ENCODE measurements at places on chromosomes 4 and X. TPM values are rescaled to one million over a fixed set of nuclear protein-coding genes. Genes with fewer than 3 reads are reported as not detected.
A peak's percentile ranks its signal among the peaks of the same experiment; 100 is the strongest.

The GPRASP1 gene
- 3.5 TPM for total RNA-seq

DNA sequence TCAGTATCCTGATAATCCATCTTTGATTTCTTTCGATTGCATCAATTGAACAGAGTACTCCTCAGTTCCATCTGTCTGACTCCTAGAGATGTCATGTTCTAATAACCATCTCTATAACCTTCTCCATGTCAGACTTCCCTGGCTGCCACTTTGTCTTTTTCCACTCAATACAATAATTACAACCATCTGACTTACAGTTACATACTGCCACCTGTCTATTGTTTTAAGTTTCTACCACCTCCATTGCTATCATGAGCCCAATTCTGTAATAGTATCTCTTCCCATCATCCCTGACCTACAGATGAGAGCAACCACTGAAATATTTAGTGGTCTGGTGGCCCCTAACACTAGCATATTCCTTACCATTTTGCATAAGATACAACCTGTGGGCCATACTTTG, 439.2 kb upstream of the FAM47C start:
- no peak for DNase-seq

DNA sequence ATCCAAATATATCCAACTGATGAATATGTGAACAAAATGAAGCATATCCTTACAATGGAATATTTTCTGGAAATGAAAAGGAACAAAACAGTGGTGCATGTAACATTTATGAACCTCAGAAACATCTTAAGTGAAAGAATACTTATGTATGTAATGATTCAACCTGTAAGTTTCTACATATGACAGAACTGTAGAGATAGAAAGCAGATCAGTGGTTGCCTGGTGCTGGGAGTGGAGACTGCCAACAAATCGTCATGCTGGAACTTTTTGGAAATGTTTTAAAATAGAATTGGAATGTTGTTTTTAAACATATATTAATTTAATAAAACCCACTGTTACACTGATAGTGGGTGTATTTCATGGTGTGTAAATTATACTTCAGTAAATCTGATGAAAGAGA, 667.5 kb downstream of the RAPGEF2 start:
- DNase-seq = no peak

- no peak for DNase-seq
These were observed 434.0 kb downstream of the FAM133A start for GRCh38 chrX:94107981-94108380.

DNA sequence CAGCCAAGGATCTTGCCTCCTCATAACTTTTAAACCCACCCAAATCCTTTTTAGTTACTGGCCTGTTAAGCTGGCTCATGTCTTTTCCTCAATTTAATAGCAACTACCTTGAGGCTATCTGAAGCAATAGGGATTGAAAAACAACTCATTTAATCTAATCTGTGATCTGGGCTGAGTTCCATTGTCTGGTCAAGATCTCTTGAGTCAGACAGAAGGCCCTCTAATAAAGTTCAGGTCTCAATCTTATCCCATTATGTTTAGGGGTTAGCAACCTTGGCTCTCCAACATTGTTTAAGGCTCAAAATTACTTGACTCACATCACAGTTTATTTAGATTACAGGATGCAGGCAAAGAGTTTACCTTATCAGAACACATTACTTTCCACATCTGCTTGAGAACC, 436.1 kb downstream of the ANKRD50 start:
- DNase-seq = no peak

GRCh38 chrX:120732461-120732860, 102.6 kb upstream of the C1GALT1C1 start:
- DNase-seq = no peak

GRCh38 chrX:130330706-130331105, 9.0 kb upstream of the SLC25A14 start:
- peak; percentile 43 for DNase-seq

GRCh38 chr4:185039508-185040273, 21.4 kb downstream of the HELT start:
- DNase-seq = peak; percentile 19

- no peak for DNase-seq
These were observed 720.9 kb downstream of the RAPGEF2 start for GRCh38 chr4:159823743-159824142.

GRCh38 chr4:114864060-114864459, 249.4 kb downstream of the NDST4 start:
- DNase-seq = no peak

The PCDH18 gene
- under 0.01 TPM for total RNA-seq

The PDGFRA gene
- under 0.01 TPM for total RNA-seq

- peak; percentile 23 for DNase-seq
These were observed 18.7 kb downstream of the FAM184B start for GRCh38 chr4:17762726-17763125.

- no peak for DNase-seq
These were observed 562.5 kb downstream of the CCSER1 start for GRCh38 chr4:90689739-90690138.

The SPOCK3 gene
- total RNA-seq = 4.6 TPM

The FAM9B gene
- total RNA-seq = not detected

The RPGR gene
- 8.1 TPM for total RNA-seq

DNA sequence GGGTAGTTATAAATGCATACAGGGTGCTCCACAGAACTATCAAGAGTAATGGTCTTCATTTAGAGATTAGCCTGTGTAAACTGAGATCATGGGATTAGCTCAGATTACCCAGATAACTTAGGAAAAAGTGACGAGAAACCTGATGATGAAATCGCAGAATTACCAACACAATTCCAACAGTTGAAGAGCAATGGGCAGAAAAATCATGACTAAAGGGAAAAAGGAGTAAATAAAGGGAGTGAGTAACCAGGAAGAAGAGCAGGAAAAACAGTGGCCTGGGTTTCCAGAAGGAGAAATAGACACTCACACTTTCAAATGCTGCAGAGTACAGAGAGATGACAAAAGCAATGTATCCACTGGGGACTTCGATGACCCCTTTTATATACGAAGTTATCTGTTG, 817.3 kb downstream of the TRIML1 start:
- DNase-seq = no peak

- no peak for DNase-seq
These were observed 724.6 kb downstream of the CENPC start for GRCh38 chr4:66820681-66821080.

GRCh38 chr4:110869862-110870572, 247.1 kb upstream of the PITX2 start:
- no peak for DNase-seq

DNA sequence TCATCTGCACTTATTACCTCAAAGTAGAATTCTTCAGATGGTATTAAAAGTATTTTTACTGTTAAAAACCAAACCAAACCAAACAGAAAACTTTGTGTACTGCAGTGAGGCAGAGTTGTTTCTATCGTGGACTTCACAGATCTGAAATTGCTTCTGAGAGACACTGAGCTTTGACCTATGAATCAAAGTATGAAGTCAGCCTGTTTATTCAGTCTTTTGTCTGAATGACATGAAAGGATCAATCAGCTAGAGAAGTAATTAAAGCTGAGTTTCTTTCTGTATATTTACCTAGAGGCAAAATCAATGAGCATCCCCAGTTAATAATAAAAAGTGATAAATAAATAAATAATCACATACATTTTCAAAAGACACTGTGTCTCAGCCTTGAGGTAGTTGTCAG, 2121.0 kb downstream of the PCDH7 start:
- no peak for DNase-seq

DNA sequence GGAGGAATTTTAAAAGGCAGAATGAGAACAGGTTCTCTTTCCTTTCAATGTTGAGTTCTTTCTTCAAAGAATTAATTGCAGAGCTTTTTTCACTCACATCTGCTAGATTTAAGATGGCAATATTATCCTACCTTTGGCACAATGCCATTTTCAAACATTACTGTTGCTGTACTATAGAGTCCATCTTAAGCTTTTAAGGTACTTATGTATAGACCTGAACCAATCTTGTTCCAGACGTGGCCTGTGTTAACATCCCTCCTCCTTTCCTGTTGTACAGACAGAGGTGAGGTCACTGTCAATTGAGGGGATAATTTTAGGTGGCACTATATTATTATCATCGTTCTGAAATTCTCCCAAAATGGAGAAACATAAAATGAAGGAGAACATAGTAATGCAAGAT, 53.0 kb upstream of the MYOZ2 start:
- DNase-seq = no peak

The TRAM1L1 gene
- 0.27 TPM for total RNA-seq

DNA sequence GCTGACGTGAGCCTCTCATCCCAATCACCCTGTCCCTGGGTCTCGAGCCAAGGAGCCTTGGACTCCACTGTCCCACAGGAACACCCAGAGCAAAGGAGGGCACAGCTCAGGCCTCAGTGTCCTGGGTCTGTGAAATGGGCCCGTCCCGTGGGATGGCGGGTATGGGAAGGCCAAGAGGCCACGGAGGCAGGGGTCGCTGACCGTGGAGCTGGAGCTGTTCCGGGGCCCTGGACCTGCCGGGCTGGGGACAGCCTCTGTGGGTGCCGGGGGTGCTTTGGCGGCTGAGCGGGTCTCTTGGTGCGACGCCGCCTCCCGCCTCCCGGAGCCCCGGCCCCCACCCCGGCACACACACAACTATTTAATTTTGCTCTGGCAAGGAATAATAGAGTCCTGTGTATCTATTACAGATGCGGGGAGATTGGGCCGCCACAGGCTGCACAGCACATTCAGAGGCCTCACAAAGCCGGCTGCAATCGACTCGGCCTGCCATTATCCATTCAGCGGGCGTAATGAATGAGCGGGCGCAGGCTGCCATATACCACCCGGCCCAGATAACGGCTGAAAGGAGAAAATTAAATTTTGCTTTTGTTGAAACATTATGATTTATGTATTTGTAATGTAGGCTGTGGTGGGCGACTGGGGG, 83.9 kb upstream of the NKX1-1 start:
- no peak for DNase-seq

GRCh38 chr4:173493041-173493440, 37.0 kb downstream of the HAND2 start:
- no peak for DNase-seq

DNA sequence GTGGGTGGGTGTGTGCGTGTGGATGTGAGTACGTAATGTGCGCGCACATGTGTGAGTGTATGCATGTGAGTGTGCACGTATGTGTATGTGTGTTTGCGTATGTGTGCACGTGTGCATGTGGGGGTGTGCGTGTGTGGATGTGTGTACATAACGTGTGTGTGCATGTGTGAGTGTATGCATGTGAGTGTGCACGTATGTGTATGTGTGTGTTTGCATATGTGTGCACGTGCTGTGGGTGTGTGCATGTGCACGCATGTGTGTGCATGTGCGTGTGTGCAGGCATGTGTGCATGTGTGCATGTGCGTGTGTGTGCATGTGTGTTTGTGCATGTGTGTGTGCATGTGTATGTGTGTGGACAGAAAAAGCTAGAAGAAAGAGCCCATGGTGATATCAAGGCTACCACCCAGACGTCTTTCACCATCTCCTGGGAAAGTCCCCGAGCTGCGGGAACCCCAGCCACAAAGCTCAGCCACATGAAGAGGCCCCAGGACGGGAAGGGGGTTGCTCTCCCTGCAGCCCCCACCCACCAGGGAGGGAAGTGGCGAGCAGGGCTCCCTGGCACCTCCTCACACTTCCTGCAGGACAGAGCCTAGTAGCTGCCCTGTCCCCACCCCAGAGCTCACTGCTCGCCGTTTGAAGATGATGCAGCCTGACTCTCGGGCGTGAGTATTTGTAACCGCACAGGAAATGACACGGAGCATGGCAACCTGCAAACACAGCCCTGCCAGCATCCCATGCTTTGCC, 108.3 kb downstream of the DCTD start:
- peak; percentile 94 for DNase-seq

- peak; percentile 5 for DNase-seq
These were observed 62.8 kb downstream of the PPP1R2C start for GRCh38 chrX:42714981-42715700.

DNA sequence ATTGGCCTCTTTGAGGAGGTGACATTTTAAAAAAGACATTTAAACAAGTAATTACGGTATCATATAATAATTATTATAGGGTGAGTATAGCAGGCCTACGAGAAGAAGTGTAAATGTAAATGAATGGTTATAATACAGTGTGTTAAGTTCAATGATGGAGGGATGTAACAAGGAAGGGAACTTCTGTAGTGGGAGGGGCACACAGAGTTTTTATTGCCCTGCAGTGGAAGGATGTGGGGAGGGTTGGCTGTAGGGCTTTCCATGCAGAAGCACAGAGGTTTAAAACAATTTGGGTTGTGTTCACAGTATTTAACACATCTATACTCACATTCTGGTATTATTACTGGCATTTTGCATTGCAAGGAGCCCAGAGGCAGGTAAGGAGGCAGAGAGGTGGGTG, 41.1 kb downstream of the AFF1 start:
- no peak for DNase-seq

The EPGN gene
- under 0.01 TPM for total RNA-seq

The F11 gene
- not detected for total RNA-seq

- DNase-seq = no peak
These were observed 103.4 kb downstream of the PDGFRA start for GRCh38 chr4:54332542-54332941.

DNA sequence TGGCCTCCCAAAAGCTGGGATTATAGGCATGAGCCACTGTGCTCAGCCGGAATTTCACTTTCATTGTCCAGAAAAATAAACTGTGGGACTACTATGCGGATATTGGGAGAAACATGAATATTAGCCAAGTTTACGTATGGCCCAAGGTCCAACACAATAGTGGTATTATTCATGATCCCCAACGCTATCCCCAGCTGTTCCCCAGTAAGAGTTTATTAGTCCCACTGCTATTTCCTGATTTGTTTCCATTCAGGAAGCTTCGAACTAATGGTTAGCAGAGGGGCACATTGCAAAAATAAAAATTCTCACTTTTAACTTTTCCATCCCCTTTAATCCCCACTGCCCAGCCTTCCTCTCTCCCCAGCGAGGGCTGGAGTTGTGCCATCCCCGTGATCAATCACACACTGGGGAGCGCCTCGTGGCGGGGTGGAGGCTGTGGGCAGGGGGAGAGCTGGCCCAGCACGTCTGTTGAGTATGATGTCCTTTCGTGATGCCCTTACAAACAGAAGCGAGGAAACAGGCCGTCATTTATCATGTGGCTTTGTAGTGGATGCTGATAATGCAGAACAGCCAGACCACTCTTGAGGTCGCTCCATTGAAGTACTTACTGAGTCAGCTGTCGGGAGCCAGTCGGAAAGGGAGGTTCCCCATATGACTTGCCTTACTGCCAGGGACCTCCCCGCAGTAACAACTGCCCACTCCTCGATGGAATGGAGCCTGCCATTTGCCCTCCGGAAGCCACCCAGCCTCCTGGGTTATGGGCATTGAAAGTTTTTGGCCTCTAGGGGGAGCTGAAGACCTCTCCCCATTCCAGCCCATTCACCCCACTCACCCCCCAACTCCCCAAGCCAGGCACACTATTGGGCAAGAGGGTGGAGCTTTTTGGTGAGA, 117.0 kb downstream of the KDR start:
- no peak for DNase-seq

- no peak for DNase-seq
These were observed 47.3 kb downstream of the STIM2 start for GRCh38 chr4:26907731-26908599.

DNA sequence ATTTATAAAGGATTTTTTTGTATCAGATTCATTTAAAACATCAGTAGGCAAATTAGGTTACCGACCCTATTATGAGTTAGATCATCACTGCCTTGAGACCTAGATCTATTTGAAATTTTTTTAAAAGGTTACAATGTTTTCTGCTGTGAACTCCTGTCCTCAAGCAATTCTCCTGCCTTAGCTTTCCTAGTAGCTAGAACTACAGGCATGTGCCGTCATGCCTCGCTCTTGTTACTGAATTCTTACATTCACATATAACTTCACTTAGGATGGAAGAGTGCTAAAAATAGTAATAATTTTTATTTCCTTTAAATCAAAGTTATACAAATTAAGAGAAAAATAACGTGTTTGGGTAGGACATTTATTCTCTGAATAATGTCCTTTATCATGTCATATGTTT, 75.5 kb upstream of the MAOA start:
- no peak for DNase-seq

The TCEAL7 gene
- total RNA-seq = 0.27 TPM

The SPANXC gene
- total RNA-seq = not detected

GRCh38 chr4:168503652-168504362, 7.0 kb downstream of the PALLD start:
- DNase-seq = no peak

Measured in hematopoietic multipotent progenitor cell (in vitro differentiated cells).